Muscle of arm (tissue), 14 donors: ENCODE measurements at places on chromosomes 12 and 14. TPM values are rescaled to one million over a fixed set of nuclear protein-coding genes. Genes with fewer than 3 reads are reported as not detected.

ANO2 gene
- not detected for polyA plus RNA-seq

KRT75 gene
- polyA plus RNA-seq = not detected

FSCB gene
- polyA plus RNA-seq = not detected

NPAS3 gene
- polyA plus RNA-seq = 5.8 TPM

STON2 gene
- 19.7 TPM for polyA plus RNA-seq

LBHD2 gene
- not detected for polyA plus RNA-seq

FGD4 gene
- polyA plus RNA-seq = not detected

SYT10 gene
- polyA plus RNA-seq = not detected
